ENCODE measurements at places on chromosomes 7 and 10.

GRCh38 chr10:112232670-112233069, 49.1 kb upstream of the GPAM start:
- no peak for DNase-seq

- no peak for DNase-seq
Measured at GRCh38 chr10:71520042-71520441, 123.3 kb downstream of the CDH23 start.

GRCh38 chr10:74766501-74766900, 59.9 kb upstream of the KAT6B start:
- no peak for DNase-seq

DNA sequence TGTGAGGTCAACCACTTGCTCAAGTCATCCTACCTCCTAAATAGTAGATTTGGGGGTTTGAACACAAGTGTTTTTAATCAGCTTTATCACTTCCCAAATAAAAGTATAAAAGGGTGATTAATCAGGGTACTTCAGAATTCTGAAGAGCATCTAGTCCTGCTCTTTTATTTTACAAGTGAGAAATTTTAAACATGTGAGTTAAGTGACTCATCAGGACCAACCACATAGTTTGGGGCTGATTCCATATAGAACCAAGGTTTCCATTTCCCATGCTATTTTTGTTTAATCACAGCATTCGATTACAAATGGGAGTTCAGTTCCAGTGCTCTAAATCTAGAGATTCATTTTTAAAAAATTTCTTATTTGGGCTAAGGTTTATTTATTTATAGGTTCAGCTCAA, 113.4 kb downstream of the GPR158 start:
- DNase-seq = no peak

GRCh38 chr7:106657085-106657991, 3.6 kb downstream of the CCDC71L start:
- DNase-seq = peak; percentile 37

DNA sequence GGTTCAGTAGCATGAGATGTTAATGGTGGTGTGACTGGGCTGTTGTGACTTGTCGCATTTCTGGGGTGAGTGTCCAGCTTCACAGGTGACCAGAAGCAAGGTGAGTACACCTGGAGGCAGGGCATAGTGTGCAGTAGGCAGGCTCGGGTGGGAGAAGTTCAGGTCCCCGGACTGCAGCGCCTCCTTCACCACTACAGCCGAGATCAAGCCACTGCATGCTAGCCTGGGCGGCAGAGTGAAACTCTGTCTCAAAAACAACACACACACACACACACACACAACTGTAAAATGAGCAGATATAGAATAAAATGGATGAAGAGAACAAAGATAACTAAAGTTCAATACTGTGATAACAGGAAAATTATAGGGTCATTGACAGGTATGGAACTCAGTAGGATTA, 11.1 kb upstream of the PARD3 start:
- no peak for DNase-seq

GRCh38 chr10:78255796-78256638, 222.4 kb downstream of the RPS24 start:
- no peak for DNase-seq

- no peak for DNase-seq
Measured at GRCh38 chr7:106599343-106599698, 61.6 kb downstream of the CCDC71L start.

GRCh38 chr10:127945341-127945758, 38.4 kb downstream of the PTPRE start:
- DNase-seq = peak; percentile 34
